ENCODE measurements at places on chromosomes 13 and 19.

- DNase-seq, result no peak
Observed at GRCh38 chr13:98318263-98318878, 141.3 kb upstream of the RNF113B start.

DNA sequence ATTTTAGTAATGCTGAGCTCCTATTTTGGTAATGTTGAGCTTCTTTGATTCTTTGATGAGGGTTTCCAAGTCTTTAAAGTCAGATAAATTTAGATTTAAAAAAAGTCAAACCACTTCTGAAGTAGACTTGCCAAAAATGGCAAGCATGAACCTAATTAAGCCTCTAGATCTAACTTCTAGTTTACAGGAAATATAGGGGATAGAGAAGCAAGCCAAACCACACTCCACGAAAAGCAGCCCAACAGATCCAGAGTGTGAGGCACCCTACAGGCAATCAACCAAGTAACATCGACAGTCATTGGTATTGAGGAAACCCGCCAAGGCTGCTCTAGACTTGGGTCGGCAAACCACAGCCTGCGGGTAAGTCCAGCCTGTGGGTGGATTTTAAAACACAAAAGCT, 3.7 kb downstream of the GGACT start:
- DNase-seq, result no peak

GRCh38 chr13:76522083-76522755, 364.0 kb downstream of the KCTD12 start:
- DNase-seq, result no peak

DNA sequence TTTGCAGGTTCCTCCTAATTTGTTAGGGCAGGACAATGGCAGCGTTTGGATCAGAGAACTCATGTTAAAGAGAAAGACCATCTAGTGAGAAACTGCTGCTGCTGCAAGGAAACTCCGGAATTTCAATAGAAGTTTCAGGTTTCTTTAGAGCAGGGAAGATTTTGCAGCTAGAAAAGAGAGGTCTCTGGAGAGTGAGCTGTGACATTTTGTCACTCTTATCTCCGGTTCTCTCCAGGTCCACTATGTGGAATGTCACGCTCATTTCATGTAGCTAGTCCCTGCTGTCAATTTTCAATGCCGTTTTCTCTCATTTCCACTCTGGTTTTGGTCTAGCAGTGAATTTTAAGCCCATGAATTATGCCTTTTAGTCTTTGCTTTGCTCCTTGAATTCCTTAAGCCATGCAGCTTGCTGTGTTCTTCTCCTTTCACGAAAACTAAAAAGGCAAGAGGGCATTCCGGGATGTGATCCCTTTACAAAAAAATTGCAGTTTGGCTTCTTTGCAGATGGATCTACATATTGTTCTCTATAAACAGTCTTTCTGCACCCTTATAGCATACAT, 46.7 kb upstream of the POSTN start:
- DNase-seq, result no peak

- DNase-seq, result no peak
Observed at GRCh38 chr19:46287585-46287984, 9.3 kb upstream of the HIF3A start.

- no peak for DNase-seq
Observed at GRCh38 chr19:883661-884211, 9.3 kb downstream of the MED16 start.

- no peak for DNase-seq
Observed at GRCh38 chr13:89951341-89951740, 1396.1 kb upstream of the MIR17HG start.
